ENCODE measurements at places on chromosomes 6 and 20.

GRCh38 chr6:44341095-44341890 lies 1.2 kb upstream of the SPATS1 start:
- no peak for DNase-seq

GRCh38 chr6:24524805-24525204 lies 30.0 kb downstream of the ALDH5A1 start:
- DNase-seq = peak; percentile 46

DNA sequence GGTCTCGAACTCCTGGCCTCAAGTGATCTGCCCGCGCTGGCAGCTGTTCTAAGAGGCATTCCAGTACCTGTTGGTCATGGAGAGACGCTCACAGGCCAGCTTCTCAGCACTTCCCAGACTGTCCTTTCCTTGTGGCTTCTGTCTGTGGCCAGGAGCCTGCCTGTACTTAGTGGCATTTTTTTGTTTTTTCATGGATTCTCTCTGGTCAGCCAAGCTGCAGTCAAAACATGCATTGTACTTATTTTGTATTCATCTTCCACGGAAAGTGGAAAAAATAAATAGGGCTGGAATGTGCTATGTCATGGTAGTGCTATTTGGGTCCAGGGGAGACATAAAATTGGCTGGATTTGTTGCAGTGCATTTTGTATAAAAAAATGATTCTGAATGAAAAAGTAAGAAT lies 29.1 kb downstream of the ZDHHC14 start:
- DNase-seq = peak; percentile 27

DNA sequence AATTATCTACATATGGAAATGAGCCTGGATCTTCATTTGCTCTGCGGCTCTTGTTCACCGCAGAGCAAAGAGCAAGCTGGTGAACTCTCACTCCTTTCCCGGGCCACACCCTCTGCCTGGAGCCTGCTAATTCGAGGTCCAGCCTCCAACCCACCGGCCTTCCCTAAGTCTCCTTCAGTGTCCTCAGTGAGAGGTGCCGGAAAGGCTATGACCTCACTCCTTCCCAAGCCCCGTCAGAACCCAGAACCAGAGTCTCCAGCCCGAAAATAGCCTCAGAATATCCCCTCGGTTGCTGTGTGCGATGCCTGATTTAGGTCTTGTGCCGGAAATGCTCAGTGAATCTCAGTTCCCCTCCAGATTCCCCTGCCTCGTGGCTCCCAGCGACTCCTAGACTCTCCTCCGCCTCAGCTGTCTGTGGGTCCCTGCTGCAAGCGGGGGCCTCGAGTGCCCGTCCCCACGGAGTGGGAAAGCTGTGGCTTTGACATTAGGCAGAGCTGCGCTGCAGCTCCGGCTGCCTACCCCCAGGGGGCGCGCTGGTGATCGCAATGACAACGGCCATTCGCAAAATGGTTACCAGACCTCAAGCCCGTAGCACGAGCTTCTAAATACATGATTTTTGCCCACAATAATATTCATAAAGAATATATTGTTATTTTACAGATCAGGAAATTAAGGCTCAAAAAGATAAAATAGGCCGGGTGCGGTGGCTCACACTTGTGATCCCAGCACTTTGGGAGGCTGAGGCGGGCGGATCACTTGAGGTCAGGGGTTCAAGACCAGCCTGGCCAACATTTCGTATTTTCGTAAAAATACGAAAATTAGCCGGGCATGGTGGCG lies 4.1 kb upstream of the BNIP5 start:
- peak; percentile 89 for DNase-seq

DNA sequence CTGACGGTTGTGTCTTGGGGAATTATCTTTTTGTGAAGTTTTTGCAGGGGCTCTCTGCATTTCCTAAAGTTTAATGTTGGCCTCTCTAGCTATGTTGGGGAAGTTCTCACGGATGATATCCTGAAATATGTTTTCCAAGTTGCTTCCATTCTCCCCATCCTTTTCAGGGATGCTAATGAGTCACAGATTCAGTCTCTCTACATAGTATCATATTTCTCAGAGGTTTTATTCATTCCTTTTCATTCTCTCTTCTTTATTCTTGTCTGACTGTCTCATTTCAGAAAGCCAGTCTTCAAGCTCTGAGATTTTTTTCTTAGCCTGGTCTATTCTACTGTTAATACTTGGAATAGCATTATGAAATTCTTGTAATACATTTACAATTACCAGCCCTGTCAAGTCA lies 61.3 kb downstream of the UNC5CL start:
- no peak for DNase-seq

GRCh38 chr6:158849899-158850806 lies 31.0 kb upstream of the EZR start:
- DNase-seq = peak; percentile 70

GRCh38 chr6:4819706-4820283 lies 43.6 kb downstream of the CDYL start:
- DNase-seq = no peak

DNA sequence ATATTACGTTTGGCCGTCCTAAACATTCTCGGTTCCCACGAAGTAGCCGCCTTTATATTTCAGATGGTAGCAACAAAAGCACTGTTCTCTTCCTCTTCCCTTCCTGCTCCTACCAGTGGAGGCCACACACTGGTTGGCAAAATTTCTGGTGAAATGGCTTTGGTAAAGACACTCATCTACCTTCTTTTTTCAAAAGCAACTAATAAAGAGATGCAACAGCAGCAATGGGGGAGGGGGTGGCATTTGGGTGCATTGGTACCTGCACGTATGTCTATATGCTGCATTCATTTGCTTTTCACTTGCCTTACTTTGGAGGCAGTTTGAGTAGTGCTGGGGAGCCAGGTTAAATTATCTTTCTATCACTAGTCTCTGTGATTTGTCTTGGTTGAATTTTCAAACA lies 6.0 kb downstream of the POU3F2 start:
- DNase-seq = no peak

DNA sequence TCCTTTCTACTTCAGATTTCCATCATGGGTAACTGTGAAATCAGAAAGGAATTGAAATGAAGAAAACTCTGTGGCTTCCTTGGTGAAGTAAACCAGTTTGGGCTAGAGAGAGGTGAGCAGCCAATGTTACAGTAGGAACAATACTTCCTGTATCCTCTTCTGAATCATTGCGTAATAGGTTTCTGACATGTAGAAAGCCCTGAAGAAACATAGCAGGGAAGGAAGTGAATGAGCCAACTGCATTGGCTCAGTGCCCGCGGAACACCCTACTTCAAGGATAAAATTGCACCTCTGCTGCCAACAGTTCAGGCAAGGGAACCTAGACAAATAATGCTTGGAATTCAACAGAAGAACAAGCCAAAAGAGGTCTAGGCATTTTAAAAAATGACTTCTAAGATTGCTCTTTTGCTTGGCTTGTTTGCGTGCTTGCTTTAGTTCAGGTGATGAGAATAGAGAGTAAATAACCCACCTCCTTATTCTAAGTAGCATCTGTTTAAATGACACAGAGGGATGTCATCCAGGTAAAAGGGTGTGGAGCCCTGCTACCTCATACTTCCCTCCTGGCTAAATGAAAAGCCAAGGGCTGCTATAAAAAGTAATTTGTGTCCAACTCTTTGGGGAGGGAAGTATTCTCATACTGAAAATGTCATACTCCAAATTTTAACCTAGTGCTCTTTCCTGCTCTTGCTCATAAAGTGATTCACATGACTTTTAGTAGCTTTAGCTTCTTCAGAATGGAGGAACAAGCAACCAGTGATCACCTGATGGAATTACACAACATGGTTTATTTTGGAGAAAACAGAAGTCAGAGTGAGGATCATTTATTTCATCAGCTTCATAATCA lies 30.0 kb upstream of the AKIRIN2 start:
- peak; percentile 88 for DNase-seq

DNA sequence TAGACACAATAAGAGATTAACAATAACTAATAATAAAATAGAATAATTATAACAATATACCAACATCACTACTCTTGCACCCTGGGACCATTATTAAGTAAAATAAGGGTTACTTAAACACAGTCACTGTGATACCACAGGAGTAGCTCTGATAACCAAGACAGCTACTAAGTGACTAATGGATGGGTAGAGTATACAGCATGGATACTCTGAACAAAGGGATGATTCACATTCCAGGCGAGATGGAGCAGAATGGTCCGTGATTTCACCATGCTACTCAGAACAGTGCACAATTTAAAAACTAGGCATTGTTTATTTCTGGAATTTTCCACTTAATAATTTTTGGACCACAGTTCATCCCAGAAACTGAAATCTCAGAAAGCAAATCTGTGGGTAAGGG lies 80.0 kb upstream of the FUT9 start:
- no peak for DNase-seq

DNA sequence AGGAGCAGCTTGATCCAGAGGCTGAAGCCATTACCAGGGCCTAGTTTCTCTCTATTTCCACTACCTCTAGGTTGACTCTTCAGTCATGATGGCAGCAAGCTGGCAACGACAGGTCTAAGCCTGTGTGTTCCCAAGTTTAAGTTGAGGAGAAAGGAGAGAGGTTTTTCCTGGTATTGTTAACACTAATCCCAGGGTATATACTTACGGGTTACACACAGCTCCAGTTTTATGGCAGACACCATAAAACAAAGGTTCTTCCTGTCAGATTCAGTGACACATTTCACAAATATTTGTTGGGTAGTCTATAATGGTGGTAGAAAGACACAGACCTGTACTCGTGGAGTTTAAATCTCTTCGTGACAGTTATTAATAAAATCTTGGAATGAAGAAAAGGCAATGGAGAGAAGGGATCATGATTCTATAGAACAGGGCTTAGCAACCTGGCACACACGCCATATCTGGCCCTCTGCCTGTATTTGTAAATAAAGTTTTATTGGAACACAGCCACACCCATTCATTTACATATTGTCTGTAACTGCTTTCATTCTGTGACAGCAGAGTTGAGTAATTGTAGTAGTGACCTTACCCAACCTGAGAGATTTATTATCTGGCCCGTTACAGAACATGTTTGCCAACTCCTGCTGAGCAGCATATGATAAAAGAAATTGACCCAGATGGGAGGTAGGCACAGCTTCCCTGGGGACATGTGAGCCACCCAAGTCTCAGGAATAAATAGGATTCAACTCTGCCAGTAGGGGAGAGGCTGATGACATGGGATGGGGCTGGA lies 323.3 kb downstream of the CDH4 start:
- no peak for DNase-seq

DNA sequence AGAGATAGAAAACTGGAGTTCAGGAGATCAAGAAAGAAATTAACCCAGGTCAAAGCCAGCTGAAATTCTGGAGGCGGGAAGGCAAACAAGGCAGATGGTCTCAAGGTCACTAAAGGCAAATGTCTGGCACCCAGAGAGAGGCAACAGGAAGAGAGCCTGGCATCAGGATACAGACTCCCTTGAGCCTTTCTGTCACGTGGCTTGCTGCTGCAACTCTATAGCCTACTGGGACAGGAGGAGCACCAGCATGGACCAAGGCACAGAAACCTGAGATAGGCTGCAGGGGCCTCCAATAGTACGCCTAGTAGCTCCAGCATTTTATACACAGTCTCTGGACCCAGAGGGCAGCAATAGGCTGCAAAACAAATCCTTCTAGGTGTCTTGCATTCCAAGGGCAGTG lies 75.1 kb downstream of the SEL1L2 start:
- no peak for DNase-seq

DNA sequence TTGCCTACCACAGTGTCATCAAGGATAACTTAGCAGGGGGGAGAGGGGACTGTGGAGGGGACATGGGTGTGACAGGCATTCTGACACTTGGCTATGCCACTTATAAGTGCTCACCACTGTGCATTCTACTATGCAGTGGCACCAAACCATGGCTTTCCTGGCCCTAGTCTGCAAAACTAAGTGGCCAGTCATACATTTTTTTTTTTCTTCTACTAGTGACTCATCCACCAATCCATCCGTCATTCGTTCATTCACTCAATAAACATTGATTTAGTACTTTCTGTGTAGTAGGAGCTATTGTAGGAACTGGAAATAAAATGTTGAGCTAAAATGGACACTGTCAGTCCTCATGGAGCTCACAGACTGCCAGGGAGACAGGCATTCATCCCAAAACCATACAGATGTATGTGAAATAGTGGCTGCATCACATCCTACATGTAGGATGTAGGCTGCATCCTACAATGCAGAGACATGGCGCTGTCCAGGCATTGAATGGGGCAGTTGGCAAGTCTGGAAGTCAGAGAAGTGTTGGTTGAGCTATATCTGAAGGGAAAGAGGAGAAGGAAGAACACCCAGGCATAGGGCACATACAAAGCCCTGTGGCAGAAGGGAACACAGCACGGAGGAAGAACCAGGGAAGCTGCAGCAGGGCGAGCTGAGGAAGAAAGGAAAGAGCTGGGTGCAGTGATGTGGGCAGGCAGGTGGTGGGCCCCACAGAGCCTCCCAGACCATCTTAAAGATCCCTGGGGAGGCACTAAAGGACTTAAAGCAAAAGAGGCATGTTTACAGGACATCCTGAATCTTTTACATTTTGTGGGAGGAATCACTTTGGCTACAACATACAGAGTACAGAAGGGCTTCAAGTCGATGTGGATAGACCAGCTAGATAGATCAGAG lies 224.4 kb downstream of the UST start:
- peak; percentile 50 for DNase-seq

DNA sequence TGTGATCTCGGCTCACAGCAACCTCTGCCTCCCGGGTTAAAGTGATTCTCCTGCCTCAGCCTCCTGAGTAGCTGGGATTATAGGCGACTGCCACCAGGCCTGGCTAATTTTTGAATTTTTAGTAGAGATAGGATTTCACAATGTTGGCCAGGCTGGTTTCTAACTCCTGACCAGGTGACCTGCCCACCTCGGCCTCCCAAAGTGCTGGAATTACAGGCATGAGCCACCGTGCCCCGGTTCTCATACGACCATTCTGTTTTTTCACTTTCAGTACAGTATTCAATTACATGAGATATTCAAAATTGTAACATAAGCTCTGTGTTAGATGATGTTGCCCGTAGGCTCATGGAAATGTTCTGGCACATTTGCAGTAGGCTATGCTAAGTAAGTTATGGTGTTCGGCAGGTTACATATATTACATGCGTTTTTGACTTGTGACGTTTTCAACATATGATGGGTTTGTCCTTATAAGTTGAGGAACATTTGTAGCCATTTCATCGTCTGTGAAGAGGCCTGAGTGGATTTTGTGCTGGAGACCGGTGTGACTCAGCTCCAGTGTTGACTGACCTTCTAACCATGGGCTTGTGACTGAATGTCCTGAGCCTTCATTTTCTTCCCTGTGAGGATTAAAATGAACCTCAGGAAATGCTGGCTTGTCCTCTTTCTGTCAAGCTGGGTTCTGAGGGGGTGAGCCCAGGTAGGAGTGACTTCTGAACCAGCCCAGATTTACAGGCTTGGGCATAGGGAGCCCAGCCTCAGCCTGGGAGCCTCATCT lies 12.2 kb downstream of the PPARD start:
- DNase-seq = no peak

GRCh38 chr20:2405693-2406065 lies 25.0 kb downstream of the TGM6 start:
- DNase-seq = no peak

GRCh38 chr6:36115412-36115811 lies 14.9 kb upstream of the MAPK13 start:
- DNase-seq = no peak
